ENCODE measurements at places on chromosomes 7 and 10.

- DNase-seq: no peak
Observed at GRCh38 chr10:64116707-64117106, 595.5 kb downstream of the REEP3 start.

DNA sequence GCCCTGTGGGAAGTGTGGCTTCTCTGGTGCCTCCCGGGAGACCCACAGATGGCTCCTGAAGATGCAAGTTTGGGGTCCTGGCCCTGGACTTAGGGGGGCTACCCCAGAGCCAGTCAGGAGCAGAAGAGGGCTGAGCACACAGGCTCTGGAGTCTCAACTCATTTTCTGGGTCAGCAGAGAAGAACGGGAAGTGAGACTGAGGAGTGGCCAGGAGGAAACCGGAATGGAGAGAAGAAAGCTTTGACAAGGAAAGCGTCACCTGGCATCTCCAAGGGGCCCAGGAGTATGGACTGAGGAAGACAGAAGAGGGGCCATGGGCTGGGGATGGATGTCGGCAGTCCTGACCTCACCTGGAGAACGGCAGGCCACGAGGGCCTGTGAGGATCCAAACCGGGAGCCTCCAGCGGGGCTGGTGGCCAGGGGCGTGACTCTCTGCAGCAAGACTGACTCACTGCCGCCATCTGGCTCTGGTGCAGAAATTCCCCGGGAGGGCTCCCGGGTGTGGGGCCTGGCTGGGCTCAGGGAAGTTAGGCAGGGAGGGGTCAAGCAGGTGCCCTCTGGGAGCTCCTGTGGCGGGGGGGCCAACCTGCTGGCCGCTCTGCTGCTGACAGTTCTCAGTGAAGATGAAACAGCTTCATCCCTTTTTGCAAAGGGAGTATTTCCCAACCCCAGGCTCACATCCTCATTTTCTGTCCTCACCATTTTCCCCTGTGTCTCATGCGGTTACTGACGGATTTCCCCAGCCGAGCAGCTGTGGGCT is 23.6 kb downstream of the DAGLB start:
- no peak for DNase-seq

- DNase-seq: no peak
Observed at GRCh38 chr7:102832674-102833073, 80.1 kb upstream of the LRRC17 start.

GRCh38 chr7:36955456-36956129 is 231.3 kb upstream of the AOAH start:
- no peak for DNase-seq

- DNase-seq: no peak
Observed at GRCh38 chr10:92080244-92080643, 156.7 kb downstream of the BTAF1 start.

DNA sequence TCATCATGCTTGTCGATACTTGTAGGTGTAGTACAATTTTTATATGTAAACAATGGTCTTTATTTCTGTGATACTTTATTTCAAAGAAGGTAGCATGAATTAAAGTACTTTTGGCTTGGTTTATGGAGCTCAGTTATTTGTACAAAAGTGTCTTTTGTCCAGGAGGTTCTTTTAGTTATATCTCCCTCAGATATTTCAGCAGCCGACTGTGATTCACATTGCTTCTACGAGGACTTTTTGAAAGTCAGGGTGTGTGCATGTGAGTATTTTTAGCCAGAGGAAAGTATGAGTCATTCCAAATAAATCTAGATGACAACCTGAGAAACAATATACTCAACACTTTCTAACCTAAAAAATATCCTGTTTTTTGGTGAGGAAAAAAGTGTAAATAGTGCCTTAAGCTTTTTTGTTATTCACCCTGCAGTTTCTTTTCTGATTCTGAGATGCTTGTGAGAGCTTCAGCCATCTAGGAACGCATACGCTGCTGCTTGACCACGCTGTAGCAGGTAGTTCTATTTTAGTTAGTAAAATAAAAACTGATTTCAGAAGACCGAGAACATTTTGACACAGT is 595 bp upstream of the SUN1 start:
- no peak for DNase-seq

DNA sequence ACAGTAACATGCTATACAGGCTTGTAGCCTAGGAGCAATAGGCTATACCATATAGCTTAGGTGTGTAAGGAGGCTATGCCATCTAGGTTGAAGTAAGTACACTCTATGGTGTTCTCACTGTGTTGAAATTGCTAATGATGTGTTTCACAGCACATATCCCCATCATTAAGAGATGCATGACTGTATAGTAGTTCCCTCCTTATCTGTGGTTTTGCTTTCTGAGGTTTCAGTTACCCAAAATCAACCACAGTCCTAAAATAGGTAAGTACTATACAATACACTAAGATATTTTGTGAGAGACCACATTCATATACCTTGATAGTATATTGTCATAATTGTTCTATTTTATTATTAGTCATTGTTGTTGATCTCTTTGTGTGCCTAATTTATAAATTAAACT is 12.7 kb downstream of the FZD1 start:
- DNase-seq: no peak

DNA sequence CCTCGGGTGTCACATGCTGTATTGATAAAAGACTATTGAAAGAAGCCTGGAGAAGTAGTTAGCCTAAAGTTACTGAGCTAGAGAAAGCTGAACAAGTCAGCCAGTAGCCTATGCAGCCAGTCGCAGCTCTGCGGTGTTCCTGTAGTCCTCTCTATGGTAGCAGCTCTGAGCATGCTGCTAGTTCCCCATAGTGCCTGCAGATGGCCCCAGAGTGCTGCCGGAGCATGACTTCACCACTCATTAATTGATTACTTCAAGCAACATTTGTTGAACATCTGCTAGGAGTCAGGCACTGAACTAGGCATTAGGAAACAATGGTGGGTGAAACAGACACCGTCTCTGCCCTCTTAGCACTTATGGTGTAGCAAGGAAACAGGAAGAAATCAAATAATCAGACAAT is 422.7 kb downstream of the SORCS3 start:
- DNase-seq: no peak

DNA sequence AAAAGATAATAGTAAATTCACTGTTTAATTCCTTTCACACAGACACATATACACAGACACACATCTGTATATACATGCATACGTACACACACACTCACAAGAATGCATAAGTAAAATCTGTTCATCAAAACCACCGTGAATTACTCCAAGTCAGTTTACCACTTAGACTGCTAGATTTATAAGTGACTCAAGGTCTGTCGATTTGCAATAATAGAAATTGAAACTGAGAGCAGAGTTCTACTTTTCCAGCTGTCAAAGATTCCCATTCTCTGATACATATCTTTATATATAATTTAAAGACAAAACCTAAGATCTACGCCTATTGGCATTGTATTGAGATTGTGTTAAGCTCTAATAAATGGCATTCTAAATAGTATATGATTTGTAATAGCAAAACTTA is 9.9 kb upstream of the HGF start:
- DNase-seq: no peak

- no peak for DNase-seq
Observed at GRCh38 chr7:38178695-38179344, 775 bp downstream of the STARD3NL start.

DNA sequence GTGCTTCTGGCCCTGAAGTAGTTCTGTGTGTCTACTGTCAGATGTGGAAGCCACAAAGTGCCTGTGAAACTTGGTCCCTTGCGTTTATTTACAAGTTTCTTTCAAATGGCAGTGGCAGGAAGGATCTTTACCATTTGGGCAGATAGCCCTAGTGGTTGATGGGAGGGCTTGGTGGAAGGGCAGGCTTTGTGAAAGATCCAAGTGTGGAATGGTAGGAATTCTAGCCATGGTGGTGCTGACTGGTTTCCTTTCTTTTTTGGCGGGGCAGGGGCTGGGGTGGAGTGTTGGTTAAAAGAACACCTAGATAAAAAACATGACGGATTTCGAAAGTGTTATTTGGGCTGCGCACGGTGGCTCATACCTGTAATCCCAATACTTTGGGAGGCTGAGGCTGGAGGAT is 27.0 kb downstream of the AUTS2 start:
- DNase-seq: no peak

GRCh38 chr10:14556285-14556956 is 218.3 kb downstream of the FAM107B start:
- no peak for DNase-seq

DNA sequence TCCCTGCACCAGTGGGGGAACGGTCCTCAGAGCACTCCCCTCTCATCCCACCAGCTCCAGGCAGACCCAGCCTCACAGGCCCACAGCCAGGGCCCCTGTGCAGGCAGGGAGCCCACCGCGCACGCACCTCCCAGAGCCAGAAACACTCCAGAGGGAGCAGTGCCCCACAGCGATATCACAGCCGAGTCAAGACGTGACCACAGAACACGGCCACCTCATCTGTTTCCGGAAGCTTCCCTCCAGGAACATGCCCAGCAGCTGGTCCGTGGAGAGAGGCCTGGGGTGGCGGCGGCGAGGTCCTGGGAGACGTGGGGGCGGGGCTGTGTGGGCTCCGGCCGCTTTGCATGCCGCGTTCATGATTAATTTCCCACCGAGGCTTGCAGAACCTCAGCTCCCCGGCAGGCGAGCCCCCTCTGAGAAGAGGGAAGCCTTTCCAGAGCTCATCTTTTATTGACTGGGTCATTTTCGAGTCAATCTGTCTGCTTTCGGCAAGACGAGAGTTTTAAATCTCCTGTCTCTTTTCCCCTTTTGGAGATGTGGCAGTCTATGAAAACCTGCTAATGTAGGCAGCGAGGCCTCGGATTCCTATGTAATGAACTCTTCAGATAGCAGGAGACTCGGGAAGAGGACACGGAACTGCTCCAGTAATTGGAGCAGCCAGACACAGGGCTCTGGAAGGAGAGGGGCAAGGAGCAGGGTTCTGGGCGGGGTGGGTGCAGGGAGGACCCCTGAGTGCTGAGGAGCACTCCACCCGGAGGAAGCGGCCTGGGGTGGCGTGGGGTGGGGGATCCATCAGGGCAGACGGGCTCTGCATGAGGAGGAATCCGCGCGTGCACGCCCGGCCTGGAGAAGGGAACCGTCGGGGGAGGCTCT is 242.8 kb downstream of the ELFN1 start:
- DNase-seq: no peak

- DNase-seq: no peak
Observed at GRCh38 chr7:28364082-28364481, 48.2 kb upstream of the CREB5 start.

DNA sequence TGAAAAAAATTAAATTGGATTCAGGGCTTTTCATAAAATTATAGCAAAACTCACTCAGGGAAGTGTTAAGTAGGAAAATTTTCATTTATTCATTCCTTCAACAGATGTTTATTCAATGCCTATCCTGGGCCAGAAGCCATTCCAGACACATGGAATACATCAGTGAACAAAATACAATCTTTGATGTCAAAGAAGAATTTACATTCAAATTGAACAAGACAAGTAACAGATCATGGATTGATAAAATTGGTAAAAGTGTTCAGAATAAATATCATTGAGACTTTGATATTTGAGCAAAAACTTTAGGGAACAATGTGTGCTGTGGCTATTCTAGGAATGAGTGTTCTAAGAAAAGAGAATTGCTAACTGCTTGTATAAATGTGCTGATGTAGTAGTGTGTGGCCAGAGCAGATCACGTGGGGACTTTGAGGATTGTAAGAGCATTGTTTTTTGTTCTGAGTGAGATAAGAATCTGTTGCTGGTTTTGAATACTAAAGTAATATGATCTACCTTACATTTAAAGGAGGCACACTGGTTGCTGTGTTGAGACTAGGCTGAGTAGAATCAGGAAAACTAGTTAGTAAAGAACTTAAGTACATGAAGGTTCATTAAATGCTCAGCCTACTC is 957.2 kb downstream of the PCDH15 start:
- no peak for DNase-seq

DNA sequence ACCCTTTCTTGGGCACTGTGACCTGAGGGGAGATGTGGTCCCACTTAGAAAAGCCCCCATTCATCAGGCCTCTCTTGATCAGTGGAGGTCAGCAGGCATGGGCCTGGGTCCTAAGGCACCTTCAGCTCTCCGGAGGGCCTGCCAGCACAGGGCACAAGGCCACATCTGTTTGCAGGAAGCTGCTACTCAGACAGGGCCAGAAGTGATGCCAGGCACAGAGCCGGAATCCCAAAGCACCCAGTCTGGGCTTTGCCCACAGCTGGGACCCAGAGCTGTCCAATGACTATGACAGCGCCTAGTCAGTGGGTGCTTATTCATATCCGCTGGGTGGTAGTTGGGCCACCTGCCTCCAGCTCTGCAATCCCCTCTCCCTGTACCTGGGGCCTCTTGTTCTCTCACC is 63.2 kb upstream of the ELN start:
- no peak for DNase-seq

DNA sequence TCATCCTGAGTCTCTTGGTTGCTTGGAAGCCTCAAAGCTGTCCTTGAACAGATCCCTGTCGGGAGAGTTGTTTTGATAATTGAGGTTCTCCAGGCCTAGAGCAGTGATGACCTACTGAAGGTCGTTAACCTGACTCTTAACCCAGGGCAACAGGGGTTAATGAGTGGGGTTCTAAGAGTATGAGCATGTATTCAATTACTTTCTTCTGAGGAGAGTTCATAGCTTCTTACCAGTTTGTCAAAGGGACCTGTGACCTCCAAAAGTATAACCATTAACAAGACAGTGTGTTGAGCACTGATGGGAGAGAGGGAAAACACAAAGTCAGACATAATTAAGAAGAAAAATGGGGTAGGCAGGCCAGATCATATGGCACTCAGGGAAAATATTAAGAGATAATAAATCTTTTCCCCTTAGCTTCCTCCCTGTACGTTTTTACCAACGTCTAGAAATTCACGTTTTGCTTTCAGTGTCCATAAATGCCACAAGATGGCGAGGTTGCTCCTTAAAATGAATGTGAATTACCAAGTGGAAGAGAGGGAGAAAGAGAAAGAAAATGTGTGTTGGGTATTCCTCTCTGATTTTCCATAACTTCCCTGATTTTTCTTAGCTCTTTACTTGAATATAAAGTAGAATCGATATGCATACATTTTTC is 97.6 kb downstream of the SUGCT start:
- DNase-seq: no peak

- DNase-seq: no peak
Observed at GRCh38 chr7:36224934-36225858, 72.1 kb downstream of the EEPD1 start.

DNA sequence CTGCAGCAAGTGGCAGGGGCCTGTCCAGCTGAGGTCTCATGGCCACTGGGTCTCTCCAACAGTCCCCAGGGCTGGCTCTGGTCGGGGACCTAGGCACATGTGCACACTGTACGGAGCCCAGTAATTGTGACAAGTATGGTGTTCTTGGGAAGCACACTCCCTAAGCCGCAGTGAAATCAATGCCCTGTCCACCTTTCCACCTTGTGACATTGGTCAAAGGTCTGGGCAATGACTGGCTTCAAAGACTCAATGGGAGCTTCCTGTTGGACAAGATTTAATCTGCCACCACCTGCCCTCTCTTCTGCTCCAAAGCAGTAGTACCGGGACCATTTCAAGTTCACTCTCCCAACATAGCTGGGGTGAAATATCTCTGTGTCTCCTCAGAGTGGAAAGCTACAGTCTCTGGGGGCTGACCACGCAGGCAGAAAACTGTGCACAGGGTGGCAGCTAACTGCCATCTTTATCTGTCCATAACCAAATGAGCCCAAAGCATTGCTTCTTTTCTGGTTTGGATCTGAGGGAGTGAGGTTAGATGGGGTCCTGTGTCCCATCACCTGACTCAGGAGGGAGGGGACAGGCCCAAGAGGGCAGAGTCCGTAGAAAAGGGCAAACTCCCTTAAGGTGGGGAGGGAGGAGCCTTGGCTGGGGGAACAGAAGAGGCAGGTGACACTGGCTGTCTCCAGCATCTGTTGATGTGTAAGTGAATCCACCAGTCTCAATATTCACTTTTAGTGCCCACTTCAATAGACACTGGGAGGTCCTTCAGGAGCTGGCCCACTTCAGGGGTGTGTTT is 307.7 kb downstream of the TNS3 start:
- DNase-seq: no peak

- DNase-seq: no peak
Observed at GRCh38 chr7:82235713-82236112, 207.9 kb downstream of the CACNA2D1 start.
